Pericardium fibroblast (primary cell): ENCODE measurements at places on chromosomes 13 and 19. TPM values are rescaled to one million over a fixed set of nuclear protein-coding genes. Genes with fewer than 3 reads are reported as not detected.

Gene GIPR
- total RNA-seq = 0.12 TPM in 1 of 2 replicates, not detected in the other

Gene COL4A1
- 288 and 811 TPM in 2 replicates for total RNA-seq

Gene MBD3L3
- not detected in 2 replicates for total RNA-seq

Gene SSC5D
- 9.1 and 19.5 TPM in 2 replicates for total RNA-seq

Gene LRP3
- total RNA-seq = 39.5 and 42.9 TPM in 2 replicates

Gene UTP14C
- 8.6 and 10.7 TPM in 2 replicates for total RNA-seq

Gene SBK2
- not detected in 2 replicates for total RNA-seq

Gene KANK3
- total RNA-seq = 0.12 and 0.68 TPM in 2 replicates

Gene SLC39A3
- 33.2 and 40.5 TPM in 2 replicates for total RNA-seq

Gene RAB3D
- 9.9 and 14.2 TPM in 2 replicates for total RNA-seq

Gene ZNF333
- total RNA-seq = 10.9 and 17.6 TPM in 2 replicates

Gene IL12RB1
- total RNA-seq = not detected in 2 replicates

Gene THSD8
- not detected in 2 replicates for total RNA-seq

Gene PLK5
- total RNA-seq = not detected in 2 replicates

Gene TEX29
- not detected in 2 replicates for total RNA-seq

Gene ZNF446
- total RNA-seq = 14.0 and 15.7 TPM in 2 replicates

Gene METTL21C
- total RNA-seq = 1.4 TPM in 1 of 2 replicates, not detected in the other

Gene KCNK6
- total RNA-seq = 3.7 and 11.3 TPM in 2 replicates

Gene C19orf73
- 3.2 and 12.3 TPM in 2 replicates for total RNA-seq

Gene NCAN
- total RNA-seq = not detected in 2 replicates

Gene KLK15
- total RNA-seq = not detected in 2 replicates

Gene POU2F2
- total RNA-seq = not detected in 2 replicates

Gene CEACAM16
- total RNA-seq = not detected in 2 replicates

Gene CCDC169
- 0.23 and 3.3 TPM in 2 replicates for total RNA-seq

Gene MCEMP1
- not detected in 2 replicates for total RNA-seq

Gene DNAAF3
- total RNA-seq = 0.26 TPM in 1 of 2 replicates, not detected in the other

Gene RTBDN
- 0.43 TPM in 1 of 2 replicates, not detected in the other for total RNA-seq

Gene USHBP1
- total RNA-seq = not detected in 2 replicates

Gene AMER2
- total RNA-seq = not detected in 2 replicates

Gene ZNF20
- 3.3 and 12.5 TPM in 2 replicates for total RNA-seq

Gene SIGLEC10
- not detected in 2 replicates for total RNA-seq

Gene NLRP9
- total RNA-seq = not detected in 2 replicates

Gene OSCAR
- 0.35 and 2.3 TPM in 2 replicates for total RNA-seq

Gene ADGRE3
- not detected in 2 replicates for total RNA-seq

Gene FAM216B
- not detected in 2 replicates for total RNA-seq

Gene IGFL3
- not detected in 2 replicates for total RNA-seq

Gene CGB8
- not detected in 2 replicates for total RNA-seq

Gene SYCN
- not detected in 2 replicates for total RNA-seq

Gene GPR183
- total RNA-seq = not detected in 2 replicates

Gene KCNJ14
- total RNA-seq = 0.35 and 1.8 TPM in 2 replicates

Gene RNF113B
- not detected in 2 replicates for total RNA-seq

Gene PSG11
- total RNA-seq = not detected in 2 replicates

Gene MEIOSIN
- not detected in 2 replicates for total RNA-seq

Gene KRTDAP
- not detected in 2 replicates for total RNA-seq

Gene FXYD3
- total RNA-seq = not detected in 2 replicates

Gene PRSS57
- total RNA-seq = not detected in 2 replicates

Gene CRTC1
- 4.0 and 5.6 TPM in 2 replicates for total RNA-seq

Gene MEDAG
- total RNA-seq = 49.2 and 210 TPM in 2 replicates

Gene KIR2DL3
- not detected in 2 replicates for total RNA-seq

Gene CACTIN
- 21.6 and 23.5 TPM in 2 replicates for total RNA-seq

Gene C1QTNF9
- total RNA-seq = not detected in 2 replicates
